ENCODE measurements at places on chromosomes 6 and 20. TPM values are rescaled to one million over a fixed set of nuclear protein-coding genes. Genes with fewer than 3 reads are reported as not detected.

The PRRT1 gene
- not detected for total RNA-seq

The BFSP1 gene
- 2.3 TPM for total RNA-seq

The LPA gene
- not detected for total RNA-seq

The C20orf141 gene
- total RNA-seq: not detected

The HLA-DMB gene
- not detected for total RNA-seq

The MYB gene
- total RNA-seq: 4.0 TPM

The GJA1 gene
- total RNA-seq: 237 TPM

The LY6G6D gene
- total RNA-seq: not detected

The HLA-DRB1 gene
- not detected for total RNA-seq

The NFATC2 gene
- not detected for total RNA-seq

The MOG gene
- not detected for total RNA-seq

The C6orf15 gene
- not detected for total RNA-seq

The IMPG1 gene
- not detected for total RNA-seq

The EYA4 gene
- total RNA-seq: 2.9 TPM

The C4A gene
- total RNA-seq: 5.0 TPM

The SLC25A27 gene
- not detected for total RNA-seq

The PDYN gene
- not detected for total RNA-seq

The HDGFL1 gene
- total RNA-seq: not detected

The TAF8 gene
- total RNA-seq: 23.6 TPM

The TBXT gene
- not detected for total RNA-seq

The PI3 gene
- not detected for total RNA-seq

The GINS1 gene
- total RNA-seq: 7.3 TPM
